Stimulated activated naive CD4-positive, alpha-beta T cell treated with Interleukin-2 at 50 U/mL for 16 hours (primary cell): ENCODE measurements at places on chromosomes 5 and 9.

GRCh38 chr5:129098488-129099183, 4.1 kb downstream of the ISOC1 start:
- no peak for DNase-seq

GRCh38 chr9:37025071-37025822, 8.8 kb downstream of the PAX5 start:
- no peak for DNase-seq

- no peak for DNase-seq
Observed at GRCh38 chr5:171702135-171702770, 83.4 kb upstream of the SMIM23 start.

DNA sequence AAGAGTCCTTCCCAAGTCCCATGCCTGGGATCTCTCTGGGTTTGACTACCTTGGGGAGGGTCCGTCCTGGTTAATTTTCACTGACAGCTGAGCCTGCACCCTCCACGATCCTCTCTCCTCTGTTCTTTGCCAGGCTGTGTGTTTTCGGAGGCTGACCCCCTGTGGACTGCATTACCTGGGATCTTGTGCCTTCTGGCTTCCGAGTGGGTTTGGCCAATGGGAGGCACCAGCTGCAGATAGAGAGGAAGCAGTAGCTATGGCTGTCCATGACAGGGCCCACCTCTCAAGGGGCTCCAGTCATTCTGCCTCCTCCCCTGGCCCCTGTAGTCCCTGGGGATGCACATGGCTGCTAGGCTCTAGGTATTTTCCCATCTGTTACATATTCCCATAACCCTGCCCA, 285.0 kb downstream of the DMRT2 start:
- no peak for DNase-seq

GRCh38 chr5:156189628-156190027, 137.3 kb upstream of the SGCD start:
- DNase-seq = no peak

DNA sequence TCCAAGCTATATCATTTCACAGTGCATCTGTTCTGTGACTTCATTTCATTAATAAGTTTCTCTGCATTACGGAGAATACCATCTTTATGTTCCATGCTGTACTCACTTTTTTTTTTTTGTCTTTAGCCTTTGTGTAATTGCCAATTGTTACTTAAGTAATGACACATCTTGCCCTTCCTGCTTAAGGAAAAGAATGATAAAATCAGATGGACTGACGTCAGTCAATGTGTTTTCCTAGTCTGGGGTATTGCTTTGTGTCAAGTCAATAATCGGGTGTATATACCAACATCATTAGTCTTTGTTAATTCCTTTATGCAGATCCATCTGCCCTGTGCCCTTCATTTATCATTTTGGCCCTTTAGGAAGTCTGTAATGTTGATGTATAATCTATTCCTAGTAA, 133.5 kb downstream of the CD180 start:
- DNase-seq = no peak

DNA sequence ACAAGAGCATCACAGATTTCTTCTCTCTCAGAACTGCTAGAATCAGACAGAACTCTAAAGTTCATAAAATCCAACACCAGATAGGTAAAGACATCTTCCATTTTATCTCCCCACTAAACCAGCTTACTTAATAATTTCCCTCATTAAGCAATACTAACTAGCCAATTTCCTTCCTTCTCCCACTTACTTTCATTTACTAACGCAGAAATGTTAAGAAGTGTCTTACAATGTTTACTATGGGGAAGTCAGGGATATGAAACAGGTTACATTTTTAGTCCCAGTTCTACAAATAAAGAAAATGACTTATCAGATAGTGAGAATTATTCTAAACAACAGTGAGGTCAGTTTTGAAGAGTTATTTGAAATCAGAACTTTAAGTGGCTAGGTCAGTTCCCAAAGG, 236.5 kb downstream of the FBXL17 start:
- no peak for DNase-seq

DNA sequence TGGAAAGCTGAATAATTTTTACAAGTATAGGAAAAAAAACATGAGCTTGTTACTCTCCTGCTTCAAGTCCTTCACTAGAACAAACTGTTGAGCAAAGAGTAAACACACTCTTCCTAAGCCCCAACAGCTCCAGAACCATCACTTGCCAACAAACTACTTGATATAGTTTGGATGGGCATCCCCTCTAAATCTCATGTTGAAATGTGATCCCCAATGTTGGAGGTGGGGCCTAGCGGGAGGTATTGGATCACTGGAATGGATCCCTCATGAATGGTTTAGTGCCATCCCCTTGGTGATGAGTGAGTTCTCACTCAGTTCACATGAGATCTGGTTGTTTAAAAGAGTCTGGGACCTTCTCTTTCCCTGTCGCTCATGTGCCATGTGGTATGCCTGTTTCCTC, 82.8 kb downstream of the PLPP1 start:
- no peak for DNase-seq

DNA sequence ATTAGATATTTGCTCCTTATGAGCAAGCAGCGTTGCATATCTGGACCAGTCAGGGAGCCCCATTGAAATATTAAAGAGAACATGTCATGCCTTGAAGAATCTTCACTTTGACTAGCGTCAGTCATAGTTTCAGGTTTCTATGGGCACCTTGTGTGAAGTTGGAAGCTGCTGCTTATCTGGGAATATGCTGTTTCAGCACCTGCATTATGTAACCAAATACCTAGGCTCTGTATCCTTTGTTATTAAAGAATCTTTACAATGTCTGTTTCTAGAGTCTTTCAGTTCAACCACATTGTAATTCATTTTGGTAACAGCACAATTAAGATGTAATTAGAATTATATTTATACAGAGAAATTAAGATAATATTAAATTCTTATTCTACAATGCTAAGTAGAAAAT, 818.8 kb upstream of the TYRP1 start:
- no peak for DNase-seq

- DNase-seq = no peak
Observed at GRCh38 chr9:72635197-72635596, 113.8 kb downstream of the TMC1 start.

DNA sequence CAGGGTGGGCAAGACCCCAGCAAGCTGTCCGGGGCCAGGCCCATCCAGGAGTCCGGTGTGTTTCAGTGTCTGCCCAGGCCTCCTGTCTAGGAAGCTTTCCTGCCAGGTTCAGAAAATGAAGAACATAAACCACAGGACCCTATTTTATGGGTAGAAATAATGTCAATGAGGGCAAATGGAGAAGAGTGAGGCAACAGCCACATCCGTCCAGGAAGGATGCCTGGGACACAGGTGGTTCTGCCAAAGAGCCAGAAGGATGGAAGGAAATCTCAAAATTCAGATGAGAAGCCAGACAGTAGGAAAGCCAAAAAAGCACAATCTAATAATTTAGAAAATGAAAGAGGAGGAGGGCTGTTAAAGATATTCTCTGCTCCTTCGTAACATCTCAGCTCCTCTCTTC, 262.3 kb downstream of the AUH start:
- DNase-seq = no peak

DNA sequence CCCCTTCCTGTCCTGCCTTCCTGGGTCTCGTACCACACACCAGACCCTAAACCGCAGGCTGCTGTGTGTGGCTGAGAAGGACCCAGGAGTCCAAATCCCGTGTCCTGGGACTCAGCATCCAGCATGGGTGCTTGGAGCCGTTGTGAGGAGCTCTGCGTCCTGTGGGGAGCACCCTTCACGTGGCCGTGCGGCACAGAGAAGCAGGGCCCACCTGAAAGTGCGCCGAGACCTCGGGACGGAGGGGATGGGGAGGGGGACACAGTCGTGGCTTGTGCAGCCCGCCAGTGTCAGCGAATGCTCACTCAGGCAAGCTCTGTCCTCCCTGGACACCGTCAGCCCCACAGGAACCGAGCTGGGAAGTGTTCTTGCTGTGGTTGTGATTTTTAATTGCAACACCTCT, 244.6 kb downstream of the CACNA1B start:
- no peak for DNase-seq
